ENCODE measurements at places on chromosomes 12 and 14.
A peak's percentile ranks its signal among the peaks of the same experiment; 100 is the strongest.

- no peak for ATAC-seq
These were observed 55.5 kb downstream of the PPM1A start for GRCh38 chr14:60304509-60304908.

GRCh38 chr14:37643701-37644100 is 48.3 kb downstream of the TTC6 start:
- no peak for ATAC-seq

GRCh38 chr14:53542732-53543131 is 389.6 kb upstream of the DDHD1 start:
- ATAC-seq, result no peak

DNA sequence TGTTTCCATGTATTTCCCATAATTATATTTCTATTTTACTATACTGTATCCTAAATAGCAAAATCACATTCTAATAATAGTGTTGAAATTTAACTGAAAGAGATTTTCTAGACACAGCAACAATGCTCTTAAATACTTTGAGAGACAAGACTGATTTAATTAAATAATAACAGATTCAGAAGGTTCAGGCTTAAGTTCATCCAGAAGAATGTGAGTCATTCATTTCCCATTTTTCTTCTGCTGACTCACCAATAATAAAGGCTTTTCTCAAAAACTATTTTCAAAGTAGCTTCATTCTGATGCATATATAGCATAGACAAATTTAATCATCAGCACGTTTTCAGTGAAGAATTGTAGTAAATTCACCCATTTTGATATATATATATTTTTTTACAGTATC is 481.4 kb downstream of the MDGA2 start:
- ATAC-seq, result no peak

GRCh38 chr12:124273630-124274029 is 21.3 kb upstream of the RFLNA start:
- peak; percentile 47 for ATAC-seq

- no peak for ATAC-seq
These were observed 41.1 kb downstream of the YAF2 start for GRCh38 chr12:42196723-42197603.

GRCh38 chr12:131783915-131784541 is 44.2 kb upstream of the MMP17 start:
- ATAC-seq, result peak; percentile 83

- ATAC-seq, result no peak
These were observed 658.4 kb downstream of the MED13L start for GRCh38 chr12:115619061-115619460.
